ENCODE measurements at places on chromosomes 3 and 15.

DNA sequence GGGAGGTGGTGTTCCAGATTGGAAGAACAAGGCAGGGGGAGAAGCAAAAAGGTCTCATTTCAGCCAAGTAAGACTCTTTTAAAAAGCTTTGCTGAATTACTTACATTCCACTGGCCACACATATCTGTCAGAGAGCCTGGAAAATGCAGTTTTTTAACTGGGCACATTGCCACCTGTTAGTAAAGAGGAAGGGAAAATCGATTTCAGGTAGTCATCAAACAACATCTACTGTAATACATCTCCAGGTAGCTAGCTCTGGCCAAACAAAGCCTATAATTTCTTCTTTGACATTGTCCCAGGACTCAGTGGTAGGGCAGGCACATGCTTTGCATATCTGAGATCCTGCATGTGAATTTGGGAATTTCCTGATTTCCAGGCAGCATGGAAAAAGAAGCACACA, 480.7 kb upstream of the SUCLG2 start:
- no peak for DNase-seq

DNA sequence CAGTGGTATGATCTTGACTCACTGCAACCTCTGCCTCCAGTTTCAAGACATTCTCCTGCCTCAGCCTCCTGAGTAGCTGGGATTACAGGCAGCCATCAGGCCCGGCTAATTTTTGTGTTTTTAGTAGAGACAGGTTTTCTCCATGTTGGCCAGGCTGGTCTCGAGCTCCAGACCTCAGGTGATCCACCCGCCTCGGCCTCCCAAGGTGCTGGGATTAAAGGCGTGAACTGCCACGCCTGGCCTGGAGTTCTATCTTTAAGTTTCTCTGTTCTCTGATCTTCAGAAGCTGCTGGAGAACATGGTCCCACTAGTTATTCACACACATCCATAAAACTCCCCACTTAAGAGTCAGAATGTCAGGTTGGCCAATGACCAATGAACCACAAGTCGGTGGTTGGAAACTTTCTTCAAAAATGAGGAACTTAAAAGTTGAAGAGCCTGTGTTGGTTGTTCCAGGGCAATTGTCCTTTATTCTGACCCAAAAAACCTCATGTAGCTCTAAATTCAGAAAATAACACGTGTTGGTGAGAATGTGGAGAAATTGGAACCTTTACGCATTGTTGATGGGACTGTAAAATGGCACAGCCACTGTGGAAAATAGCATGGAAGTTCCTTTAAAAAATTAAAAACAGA, 55.9 kb upstream of the PIK3CB start:
- no peak for DNase-seq

DNA sequence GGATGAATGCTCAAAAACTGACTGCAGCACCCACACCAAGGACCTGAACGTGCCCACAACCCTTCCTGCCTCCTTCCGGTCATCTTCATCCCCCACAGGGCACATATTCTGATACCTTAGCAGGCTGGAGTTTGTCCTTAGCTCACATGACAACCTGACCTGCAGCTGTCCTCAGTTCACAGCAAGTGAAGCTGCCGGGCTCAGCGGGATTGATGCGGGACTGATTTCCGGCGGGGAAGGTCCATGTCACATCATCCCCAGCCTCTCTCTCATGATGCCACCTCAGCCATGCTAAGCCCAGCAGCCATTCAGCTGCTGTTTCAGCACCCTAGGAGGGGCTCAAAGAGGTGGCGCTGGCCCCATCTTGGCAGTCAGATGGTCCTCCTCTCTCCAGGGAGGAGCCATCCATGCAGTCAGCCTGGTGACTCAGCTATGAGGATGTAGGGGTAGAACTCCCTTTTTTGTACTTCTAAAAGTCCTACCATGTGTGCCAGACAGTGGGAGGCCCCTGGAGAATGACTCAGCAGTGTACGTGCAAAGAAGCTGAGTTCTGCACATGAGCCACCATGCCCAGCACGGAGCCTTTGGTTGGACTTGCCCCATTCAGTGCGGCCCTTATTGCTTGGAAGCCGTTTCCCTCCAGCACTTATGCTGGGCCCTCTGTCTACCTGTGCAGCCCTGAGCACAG, 9.5 kb downstream of the CA12 start:
- peak; percentile 88 for DNase-seq

GRCh38 chr15:73161546-73161945, 109.3 kb downstream of the NEO1 start:
- DNase-seq, result no peak

DNA sequence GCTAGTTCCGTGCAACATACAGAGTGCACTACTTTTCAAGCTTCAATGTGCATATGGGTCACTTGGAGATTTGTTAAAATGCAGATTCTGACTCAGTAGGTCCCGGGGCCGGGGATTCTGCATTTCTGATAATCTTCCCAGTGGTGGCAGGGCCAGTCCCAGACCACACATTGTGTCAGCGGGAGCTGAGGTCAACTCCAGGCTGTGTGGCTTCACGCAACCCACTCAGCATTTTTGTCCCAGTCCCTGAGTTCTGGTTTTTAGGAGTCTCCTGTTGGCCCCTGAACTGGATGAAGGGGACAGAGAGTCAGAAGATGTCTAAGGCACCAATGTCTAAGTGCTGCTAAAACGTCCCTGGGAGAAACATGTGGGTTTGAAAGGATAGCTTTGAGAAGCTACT, 26.1 kb upstream of the CCDC174 start:
- DNase-seq, result no peak

GRCh38 chr3:184908859-184909258, 96.9 kb downstream of the VPS8 start:
- no peak for DNase-seq

DNA sequence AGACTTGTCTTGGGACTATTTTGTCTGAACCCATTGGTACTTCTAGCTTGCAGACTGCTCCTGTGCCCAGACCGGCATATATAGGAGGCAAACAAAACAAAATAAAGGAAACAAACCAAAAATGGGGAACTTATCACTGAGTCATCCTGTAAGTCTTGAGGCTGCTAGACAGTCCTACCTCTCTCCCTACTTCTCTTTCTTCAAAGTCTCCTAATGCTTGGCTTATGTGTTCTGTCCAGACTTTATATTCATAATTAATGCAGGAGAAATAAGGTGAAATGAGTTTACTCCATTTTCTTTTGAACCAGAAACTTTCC, 266.2 kb downstream of the ZNF385D start:
- no peak for DNase-seq

- DNase-seq, result no peak
Observed at GRCh38 chr3:15601046-15601398, 347 bp downstream of the HACL1 start.

GRCh38 chr3:98966434-98966833, 64.9 kb upstream of the DCBLD2 start:
- DNase-seq, result no peak

DNA sequence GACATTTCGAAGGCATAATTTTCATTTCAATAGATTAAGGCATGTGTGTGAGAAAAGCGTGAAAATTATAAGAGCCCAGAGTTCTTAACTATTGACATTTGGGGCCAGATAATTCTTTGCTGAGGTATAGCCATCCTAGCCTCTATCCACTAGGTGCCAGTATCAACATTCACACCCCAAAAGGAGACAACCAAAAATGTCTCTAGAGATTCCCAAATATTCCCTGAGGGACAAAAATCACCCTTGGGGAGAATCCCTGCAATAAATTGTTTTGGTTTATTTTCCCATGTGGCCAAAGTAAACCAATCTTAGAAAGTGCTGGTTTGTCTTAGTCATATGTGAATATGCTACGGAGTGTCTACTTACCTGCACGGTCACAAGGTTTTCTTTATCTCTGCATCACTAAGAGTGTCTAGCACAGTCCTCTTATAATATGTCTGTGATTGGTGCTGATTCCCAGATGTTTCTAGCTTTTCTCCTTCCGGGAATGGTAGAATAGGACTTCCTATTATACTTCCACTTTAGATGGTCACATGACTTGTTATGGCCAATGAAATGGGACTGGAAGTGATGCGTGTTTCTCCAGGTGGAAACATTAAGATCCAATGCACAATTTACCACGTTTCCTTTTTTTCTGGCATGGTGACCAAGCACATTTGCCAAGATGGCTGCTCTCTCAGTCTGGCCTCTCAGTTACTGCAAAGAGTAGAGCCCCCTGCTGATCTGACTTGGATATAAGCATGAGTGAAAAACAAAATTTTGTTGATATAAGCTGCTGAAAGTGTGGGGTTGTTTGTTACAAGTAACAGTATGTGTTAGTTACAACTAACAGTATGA, 8.0 kb upstream of the KBTBD8 start:
- no peak for DNase-seq

- DNase-seq, result no peak
Observed at GRCh38 chr3:122727766-122728165, 47.1 kb downstream of the PARP14 start.

DNA sequence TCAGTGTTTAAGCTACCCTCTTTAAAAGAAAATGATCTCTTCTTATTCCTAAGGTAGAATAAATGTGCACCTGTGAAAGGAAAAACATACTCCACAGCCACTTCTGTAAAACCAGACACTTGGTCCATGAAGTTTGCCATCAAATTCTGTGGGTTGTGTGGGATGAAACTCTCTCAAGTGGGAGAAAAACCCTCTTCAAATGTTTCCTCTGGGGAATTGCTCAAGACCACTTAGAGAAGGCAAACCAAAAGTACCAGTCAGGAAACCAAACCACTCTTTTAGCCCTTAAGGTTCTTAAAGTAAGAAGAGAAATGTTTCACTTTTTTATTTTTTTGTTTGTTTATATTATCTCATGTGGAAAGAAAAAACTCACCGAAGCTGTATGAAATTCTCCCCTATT, 1.2 kb downstream of the COL8A1 start:
- no peak for DNase-seq

GRCh38 chr3:143247073-143247472, 127.5 kb downstream of the CHST2 start:
- no peak for DNase-seq

DNA sequence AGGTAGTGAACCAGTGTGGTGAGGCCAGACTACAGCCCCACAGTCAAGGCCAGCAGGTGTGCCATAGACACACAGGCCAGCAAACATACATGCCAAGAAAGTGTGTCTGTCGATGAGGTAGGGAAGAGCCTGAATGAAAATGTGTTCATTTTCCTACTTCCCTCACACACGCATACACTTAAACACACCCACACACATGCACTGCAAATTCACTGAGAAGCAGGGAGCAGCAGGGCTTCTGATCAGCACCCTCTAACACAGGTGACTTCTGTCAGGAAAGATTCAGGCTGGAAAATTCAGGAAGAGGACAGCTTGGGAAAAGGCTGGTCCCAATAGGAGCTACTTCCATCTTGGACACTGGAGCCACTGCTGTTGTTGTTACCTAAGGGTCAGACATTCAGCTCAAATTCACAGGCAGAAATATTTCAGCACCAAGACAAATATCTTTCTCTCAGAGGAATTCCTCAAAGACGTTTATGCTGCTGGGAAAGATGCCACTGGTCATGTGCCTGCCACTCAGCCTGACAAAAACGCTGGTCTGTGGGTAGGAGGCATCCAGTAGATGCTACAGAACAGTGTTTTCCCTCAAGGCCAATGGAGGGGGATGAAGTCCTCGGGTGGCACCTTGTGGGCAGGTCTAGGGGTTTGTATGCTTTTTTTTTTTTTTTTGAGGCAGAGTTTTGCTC, 40.9 kb upstream of the LARS2 start:
- no peak for DNase-seq

GRCh38 chr15:75815811-75816719, 27.2 kb upstream of the UBE2Q2 start:
- DNase-seq, result no peak

All from kidney epithelial cell (primary cell).